ENCODE measurements at places on chromosomes 7 and 10.

DNA sequence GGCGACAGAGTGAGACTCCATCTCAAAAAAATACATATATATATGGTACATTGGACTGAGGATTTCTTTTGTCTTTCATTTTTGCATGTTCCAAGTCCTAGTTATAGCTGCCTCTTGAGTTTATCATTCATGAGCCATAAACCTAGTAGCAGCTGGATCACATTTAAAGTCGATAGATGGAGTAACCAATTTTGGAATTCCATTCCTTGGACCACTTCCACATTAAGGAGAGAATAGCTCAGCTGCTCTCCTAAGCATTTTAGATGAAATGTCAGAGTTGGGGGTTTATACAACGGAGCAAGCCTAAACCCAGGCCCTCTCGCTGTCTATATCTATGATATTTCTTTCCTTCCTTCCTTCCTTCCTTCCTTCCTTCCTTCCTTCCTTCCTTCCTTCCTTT is 141.2 kb downstream of the LYZL1 start:
- ATAC-seq = no peak

- ATAC-seq = no peak
Observed at GRCh38 chr10:110442746-110443145, 55.0 kb upstream of the DUSP5 start.

- no peak for ATAC-seq
Observed at GRCh38 chr7:157282141-157282801, 54.5 kb upstream of the DNAJB6 start.

- ATAC-seq = peak; percentile 39
Observed at GRCh38 chr7:10939237-10939910, 34.3 kb upstream of the PHF14 start.

DNA sequence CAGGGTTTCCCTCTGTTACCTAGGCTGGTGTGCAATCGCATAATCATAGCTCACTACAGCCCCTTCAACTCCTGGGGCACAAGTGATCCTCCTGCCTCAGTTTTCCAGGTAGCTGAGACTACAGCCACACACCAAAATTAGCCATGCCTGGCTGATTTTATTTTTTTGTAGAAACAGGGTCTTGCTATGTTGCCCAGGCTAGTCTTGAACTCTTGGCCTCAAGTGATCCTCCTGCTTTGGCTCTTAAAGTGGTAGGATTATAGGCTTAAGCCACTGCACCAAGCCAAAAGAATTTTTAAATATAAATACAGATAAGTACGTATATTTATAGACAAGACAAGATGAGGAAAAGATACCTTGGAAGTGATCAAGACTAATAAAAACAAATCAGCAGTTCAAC is 116.9 kb downstream of the NRBF2 start:
- no peak for ATAC-seq

GRCh38 chr7:143216151-143216550 is 5.7 kb upstream of the TAS2R40 start:
- ATAC-seq = no peak

GRCh38 chr10:13887761-13888160 is 301.0 kb downstream of the PRPF18 start:
- no peak for ATAC-seq

DNA sequence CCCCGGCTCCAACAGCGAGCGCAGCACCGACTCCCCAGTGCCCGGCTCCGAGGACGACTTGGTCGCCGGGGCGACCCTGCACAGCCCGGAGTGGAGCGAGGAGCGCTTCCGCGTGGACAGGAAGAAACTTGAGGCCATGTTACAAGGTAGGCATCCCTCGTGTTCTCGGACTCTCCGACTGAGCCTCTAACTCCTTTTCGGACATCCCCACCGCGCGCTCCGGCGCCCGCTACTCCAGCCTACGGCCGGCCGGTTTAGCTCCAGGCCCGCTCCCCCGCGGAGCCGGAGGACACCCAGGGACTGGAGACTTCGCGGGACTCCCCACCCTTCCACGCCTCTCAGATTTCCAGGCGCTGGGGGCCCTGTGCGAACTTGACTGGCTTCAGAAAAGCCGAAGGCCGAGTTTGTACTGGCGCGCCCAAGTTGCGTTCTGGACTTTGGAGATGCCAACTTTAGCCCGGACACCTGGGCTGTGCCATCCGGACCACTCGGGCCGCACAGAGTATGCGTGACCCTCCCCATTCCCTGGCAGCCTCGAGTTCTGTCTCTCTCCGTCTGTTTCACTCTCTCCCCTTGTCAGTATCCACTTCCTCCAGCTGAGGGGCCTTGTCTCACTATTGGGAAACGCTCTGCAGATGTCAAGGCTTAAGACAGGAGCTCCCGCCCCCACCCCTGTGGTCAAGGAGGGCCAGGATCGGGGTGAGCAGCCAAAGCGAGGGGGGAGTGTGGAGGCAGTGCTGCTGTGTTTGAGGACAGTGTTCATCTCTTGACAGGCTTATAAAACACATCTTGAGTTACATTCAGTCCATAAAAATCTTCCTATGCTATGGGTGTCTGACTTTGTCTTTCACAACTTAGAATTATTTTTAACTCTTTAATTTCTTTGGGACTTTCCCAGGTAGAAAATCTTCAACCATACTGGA is 777 bp downstream of the BICC1 start:
- peak; percentile 18 for ATAC-seq

GRCh38 chr7:44082541-44083207 is 344 bp upstream of the POLM start:
- peak; percentile 96 for ATAC-seq

DNA sequence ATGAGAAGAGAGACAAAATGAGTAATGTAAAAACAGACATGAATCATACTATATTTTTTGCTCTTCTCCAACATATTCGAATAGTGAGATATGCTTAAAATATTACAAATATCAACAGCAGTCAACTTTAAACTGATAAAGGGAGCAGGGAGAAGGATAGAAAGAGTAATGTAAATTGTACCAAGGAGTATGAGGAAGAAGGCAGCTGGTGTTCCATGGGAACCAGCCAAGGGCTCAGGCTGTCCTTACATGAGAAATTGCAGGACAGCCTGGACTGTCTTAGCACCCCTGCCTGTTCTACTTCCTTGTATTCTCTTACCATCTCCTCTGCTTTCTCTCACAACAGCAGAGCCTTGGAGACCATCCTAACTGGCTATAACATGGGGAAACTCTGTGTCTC is 128.7 kb downstream of the TSPAN12 start:
- ATAC-seq = no peak

- ATAC-seq = no peak
Observed at GRCh38 chr7:133009426-133010252, 72.3 kb downstream of the CHCHD3 start.

DNA sequence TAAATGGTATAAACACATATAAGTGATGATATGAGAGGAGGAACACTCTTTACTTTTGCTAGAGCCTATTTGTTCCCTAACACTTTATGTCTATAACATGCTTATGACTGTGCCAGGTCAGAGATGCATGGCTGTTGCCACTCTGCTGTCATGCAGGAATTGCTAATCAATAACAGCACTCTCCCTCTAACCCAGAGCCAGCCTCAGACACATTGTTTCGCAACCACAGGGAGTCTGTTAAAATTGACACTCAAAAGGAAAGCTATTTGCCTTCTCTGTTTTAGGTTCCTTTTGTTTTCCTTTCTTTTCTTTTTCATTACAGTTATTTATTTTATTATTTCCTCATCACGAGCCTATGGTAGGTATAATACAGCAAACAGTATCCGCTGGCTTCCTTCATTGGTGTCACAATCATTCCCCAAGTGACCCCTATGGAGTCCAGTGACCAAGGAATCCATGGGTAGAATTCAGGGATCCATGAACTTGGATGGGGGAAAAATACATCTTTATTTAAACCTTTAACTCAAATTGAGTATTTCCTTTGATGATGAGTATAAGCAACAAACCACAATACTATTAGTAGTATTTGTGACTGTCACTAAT is 6.8 kb downstream of the PON2 start:
- no peak for ATAC-seq

GRCh38 chr10:103638948-103639347 is 145.4 kb downstream of the NEURL1 start:
- no peak for ATAC-seq

- no peak for ATAC-seq
Observed at GRCh38 chr7:116824449-116824848, 37.9 kb upstream of the CAPZA2 start.

DNA sequence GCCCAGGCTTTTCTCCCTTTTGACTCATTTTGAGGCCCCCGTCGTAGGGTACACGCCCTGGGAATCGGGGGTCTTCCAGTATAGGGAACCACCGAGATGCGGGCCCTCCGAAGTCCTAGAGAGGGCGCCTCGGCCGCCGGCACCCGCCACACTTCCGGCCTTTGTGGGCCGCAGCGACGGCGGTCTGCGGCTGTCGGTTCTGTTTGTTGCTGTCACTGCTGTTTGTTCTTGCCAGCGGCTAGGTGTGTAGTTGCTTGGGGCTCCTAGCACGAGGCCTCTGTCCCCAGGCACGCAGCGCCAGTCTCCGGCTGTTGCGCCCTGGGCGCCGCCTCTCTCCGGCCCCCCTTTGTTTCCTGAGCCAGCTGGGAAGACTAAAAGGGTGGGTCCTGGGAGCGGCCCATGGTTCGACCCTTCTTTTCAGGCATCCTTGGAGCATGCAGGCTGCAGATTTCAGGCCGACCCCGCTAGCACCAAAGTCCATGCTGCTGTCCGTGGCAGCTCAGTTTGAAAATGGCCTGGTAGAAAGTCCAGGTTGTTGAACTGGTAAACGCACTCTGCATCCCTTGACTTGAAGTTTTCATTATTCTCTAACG is 17.8 kb upstream of the ZKSCAN1 start:
- peak; percentile 70 for ATAC-seq

- ATAC-seq = no peak
Observed at GRCh38 chr7:78794101-78794500, 659.4 kb downstream of the MAGI2 start.

DNA sequence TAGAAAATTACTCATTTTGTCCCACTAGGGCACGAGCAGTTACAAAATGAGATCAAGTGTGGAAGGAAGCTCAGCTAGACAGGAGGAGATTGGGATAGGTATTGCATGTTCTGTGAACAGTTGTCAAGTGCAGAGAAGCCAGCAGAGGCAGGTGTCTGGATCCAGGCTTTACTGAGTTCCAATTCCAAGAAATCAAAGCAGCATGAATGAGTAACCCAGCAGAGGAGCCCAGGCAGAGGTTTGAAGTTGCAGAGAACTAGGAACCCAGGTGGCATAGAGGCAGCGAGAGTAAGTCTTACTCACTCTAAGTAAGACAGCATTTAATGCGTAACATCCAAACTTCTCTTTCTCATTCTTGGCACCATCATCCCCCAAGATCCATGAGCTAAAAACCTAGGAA is 11.8 kb downstream of the MRC1 start:
- ATAC-seq = no peak

- ATAC-seq = peak; percentile 21
Observed at GRCh38 chr7:30596014-30596641, 1.4 kb downstream of the GARS1 start.

- no peak for ATAC-seq
Observed at GRCh38 chr7:137920637-137921399, 74.0 kb upstream of the DGKI start.

DNA sequence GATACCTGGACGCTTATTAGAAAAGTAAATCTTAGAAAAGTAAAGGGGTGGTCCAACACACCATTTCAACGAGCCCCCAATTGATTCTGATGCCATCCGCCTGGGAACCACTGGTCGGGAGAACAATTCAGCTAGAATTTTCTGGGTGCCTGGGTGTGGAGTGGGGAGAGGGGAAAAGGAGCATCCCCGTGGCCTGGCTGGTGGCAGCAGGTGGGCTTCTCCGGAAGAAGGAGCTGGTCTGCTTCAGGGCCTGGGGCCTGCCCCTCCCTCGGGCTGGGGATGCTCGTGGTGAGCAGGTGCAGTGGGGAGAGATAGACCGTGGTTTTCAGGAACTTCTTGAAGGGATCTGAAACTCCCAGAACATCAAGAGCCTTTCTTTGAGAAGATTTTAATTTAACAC is 39.9 kb upstream of the DUSP5 start:
- ATAC-seq = no peak

GRCh38 chr7:23383225-23383624 is 84.1 kb downstream of the MALSU1 start:
- ATAC-seq = no peak

GRCh38 chr10:124992462-124993344 is 50.8 kb downstream of the ZRANB1 start:
- peak; percentile 58 for ATAC-seq

DNA sequence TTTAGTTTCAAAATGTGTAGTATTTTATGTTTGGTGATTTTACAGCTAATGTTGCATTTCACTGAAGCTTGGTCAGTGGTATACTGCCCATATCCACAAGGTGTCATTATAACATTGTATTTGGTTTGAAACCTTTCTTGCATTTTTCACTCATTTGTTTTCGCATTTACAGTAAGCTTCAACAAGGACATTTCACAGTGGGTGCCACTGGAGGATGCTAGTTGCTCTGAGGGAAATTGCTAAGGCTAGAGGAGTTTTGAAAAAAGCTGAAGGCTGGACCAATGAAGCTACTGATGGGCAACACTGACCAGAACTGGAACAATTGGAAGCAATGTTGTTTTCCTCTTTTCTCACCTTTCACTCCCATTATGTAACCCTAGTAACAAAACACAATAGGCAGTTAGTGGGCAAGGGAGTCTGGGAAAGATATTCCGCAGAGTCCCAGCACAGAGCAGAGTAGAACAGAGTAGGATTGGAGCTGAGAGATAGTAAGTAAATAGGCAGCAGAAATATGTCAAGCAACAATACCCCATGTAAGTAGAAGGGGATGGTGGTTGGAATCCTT is 23.6 kb upstream of the SRI start:
- peak; percentile 92 for ATAC-seq

GRCh38 chr7:155584763-155585531 is 38.6 kb upstream of the CNPY1 start:
- ATAC-seq = no peak

GRCh38 chr7:117110480-117111315 is 157.4 kb downstream of the ST7 start:
- peak; percentile 86 for ATAC-seq

GRCh38 chr7:2688409-2689342 is 674 bp downstream of the AMZ1 start:
- peak; percentile 62 for ATAC-seq

- peak; percentile 25 for ATAC-seq
Observed at GRCh38 chr10:72248468-72249151, 25.1 kb upstream of the DDIT4 start.

GRCh38 chr10:101095550-101096213 is 33.9 kb downstream of the KAZALD1 start:
- ATAC-seq = peak; percentile 49

DNA sequence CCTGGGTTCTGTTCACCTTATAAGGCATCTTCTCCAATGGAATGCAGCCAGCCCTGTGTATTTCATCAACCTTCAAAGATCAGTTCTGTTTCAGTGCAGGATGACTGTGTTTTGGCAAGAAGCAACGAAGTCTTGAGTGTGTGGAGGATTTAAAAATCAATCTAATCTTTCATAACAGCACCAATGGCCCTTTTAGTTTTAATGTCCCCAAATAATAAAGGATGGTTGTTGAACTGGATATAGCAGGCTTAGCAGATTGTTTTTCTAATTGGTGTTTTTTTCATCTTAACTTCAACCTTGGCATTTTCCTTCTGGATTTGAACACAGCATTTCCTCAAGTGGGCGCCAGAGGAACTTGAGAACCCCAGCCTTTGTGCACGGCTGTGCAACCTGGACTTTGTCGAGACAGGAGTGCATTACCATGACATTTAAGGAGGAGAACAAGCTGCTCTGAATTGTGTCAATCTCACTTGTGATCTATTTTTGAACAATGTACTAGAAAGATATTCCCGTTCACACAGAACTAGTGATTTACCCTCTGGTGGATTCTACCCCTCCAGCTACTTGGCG is 313.3 kb upstream of the AKR1E2 start:
- no peak for ATAC-seq

GRCh38 chr10:27223964-27224363 is 16.6 kb downstream of the ACBD5 start:
- no peak for ATAC-seq

- ATAC-seq = no peak
Observed at GRCh38 chr10:124181656-124182055, 88.3 kb upstream of the CHST15 start.

- no peak for ATAC-seq
Observed at GRCh38 chr7:43791665-43792064, 33.2 kb downstream of the BLVRA start.

All from motor neuron (in vitro differentiated cells).